Metanephros (tissue), 2 donors: ENCODE measurements at places on chromosomes 6 and 20. TPM values are rescaled to one million over a fixed set of nuclear protein-coding genes. Genes with fewer than 3 reads are reported as not detected.

The OLIG3 gene
- total RNA-seq, result not detected

The TSHZ2 gene
- 21.8 TPM for total RNA-seq

The SPATA25 gene
- 4.7 TPM for total RNA-seq

The LY6G6F gene
- not detected for total RNA-seq

The AK9 gene
- total RNA-seq, result 8.1 TPM

The DNMT3B gene
- total RNA-seq, result 4.7 TPM

The DEFB129 gene
- not detected for total RNA-seq

The SIRPD gene
- 0.12 TPM for total RNA-seq

The PI16 gene
- 8.8 TPM for total RNA-seq

The ACTL10 gene
- total RNA-seq, result 0.70 TPM

The ATP6V1G2 gene
- total RNA-seq, result 2.2 TPM

The AIF1 gene
- 18.7 TPM for total RNA-seq

The SLC22A23 gene
- total RNA-seq, result 16.2 TPM

The CPNE5 gene
- 14.2 TPM for total RNA-seq

The PBOV1 gene
- not detected for total RNA-seq

The NOTCH4 gene
- total RNA-seq, result 22.2 TPM
